ENCODE measurements at places on chromosomes 1 and 21.

DNA sequence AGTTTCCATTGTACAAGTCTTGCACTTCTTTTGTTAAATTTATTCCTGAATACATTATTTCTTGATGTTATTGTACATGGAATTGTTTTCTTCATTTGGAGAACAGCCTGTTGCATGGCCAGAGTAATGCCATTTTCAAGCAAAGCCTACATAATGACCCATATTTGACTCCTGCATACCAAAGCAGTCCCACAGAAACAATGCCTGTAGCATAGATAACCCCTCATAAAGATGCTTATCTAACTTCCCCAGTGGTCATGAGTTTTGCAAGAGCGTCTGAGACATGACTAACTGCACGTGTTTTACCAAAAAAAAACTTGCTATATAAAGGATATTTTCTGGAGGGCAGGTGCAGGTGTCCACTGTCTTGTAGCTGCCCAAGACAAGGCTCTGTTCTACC, 30.3 kb upstream of the RLF start:
- DNase-seq = no peak

GRCh38 chr21:26194811-26195251, 24.3 kb upstream of the APP start:
- DNase-seq = peak; percentile 61

DNA sequence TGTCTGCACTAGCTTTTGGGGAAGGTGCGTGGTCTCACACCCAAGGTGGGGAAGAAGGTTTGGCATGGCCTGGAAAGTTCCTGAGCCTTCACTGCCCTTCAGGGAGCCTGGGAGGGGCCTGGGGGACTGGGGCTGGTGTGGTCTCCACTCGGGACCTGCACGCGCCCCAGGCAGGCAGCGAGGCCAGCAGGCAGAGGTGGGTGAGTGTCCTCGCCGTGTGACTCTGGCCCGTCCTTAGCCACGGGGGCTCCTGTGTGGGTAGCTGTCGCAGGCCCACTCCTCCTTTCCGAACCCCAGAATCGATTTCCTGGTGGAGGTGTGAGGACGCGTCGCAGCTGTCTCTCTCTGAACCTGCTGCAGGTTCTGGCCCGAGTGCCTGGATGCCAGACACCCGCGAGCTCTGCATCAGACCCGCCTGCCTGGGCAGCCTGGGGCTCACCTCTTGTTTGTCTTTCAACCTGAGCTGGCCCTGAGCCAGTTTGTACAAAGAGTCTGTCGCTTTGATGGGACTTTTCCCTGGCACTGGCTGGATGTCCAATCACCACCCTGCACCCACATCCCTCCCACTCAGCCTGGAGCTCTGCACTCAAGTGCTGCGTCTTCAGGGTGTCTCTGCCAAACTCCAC, 36.0 kb upstream of the SLC19A1 start:
- no peak for DNase-seq

DNA sequence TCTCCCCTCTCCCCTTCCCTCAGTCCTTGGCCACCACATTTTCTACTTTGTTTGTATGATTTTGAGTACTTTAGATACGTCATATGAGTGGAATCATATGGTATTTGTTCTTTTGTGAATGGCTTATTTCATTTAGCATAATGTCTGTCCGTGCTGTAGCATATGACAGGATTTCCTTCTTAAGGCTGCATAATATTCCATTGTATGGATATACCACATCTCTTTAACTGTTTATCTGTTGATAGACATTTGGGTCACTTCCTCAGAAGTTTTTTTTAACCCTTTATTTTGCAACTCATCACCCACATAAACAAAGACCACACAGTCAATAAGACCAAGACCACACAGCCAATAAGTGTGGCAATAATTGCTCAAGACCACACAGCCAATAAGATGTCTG, 24.9 kb downstream of the FAM163A start:
- DNase-seq = no peak

DNA sequence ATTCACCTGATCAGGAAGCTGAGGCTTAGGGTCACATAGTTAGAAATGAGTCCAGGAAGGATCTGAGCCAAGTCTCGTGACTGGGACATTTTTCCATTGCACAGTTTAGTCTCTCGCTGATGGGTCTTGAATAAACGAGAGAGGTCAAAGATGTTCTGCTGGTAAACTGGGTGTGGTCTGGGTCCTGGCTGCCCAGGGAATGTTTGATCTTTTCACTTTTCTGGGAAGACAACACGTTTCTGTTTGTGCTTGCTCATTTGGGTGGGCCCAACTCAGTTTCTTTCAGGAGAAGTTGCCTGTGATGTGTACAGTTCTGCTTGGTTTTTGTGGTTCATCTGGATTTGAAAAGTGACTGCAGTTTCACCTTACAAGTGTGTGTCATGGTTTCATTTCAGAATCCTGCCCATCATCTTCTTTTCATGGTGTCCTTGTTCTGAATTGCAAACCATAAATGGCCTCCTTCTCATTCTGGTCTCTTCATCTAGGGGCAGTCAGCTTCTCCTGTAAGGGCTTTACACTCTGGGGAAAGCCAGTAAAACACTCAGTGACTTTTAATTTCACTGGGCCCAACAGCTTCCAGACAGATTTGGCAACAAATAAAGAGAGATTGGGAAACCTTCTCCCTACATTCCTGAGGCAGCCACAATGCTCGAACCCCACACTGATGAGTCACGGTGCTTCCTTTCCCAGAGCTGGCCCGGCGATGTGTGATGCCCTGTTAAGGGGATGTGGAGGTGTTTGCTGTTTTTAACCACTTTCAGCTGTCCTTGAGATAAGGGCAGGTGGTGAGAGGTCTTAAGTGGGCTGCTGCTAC, 7.2 kb upstream of the TACSTD2 start:
- DNase-seq = peak; percentile 79
